ENCODE measurements at places on chromosomes 2 and 18. TPM values are rescaled to one million over a fixed set of nuclear protein-coding genes. Genes with fewer than 3 reads are reported as not detected.

SFXN5 gene
- 28.8 TPM for total RNA-seq

TRIM43 gene
- not detected for total RNA-seq

NYAP2 gene
- under 0.01 TPM for total RNA-seq

CDK15 gene
- 0.27 TPM for total RNA-seq

ELOA2 gene
- total RNA-seq = not detected

RAD51AP2 gene
- not detected for total RNA-seq

ADRA2B gene
- under 0.01 TPM for total RNA-seq

TEX51 gene
- not detected for total RNA-seq

- DNase-seq = no peak
Observed at GRCh38 chr18:54807303-54807702, 21.0 kb upstream of the RAB27B start.

DNA sequence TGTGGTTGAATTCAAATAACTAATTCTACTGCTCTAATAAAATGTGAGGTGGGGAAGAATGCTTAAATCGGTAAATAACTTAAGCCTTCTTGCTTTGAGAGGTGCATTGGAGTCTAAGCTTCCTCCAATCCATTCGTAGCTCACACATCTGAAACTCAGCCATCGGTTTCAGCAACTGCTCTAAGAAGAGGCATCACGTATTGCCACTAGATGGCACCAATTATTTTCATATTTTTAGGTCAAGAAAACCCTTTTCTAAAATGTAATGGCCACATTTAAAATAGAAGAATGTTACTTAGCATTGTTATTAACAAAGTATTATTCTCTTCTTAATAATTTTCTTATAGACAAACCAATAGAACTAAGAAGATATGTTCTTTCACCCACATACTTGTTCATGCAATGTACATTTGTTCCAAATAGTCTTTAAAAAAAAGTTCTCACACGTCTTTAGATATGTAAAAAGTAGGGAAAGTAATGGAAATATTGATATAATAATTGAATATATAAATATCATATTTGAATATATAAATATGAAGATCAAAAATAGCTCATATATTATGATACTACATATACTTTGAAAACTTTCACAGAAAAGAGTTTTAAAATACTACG lies 229.8 kb downstream of the CCDC178 start:
- peak; percentile 8 for DNase-seq

- DNase-seq = no peak
Observed at GRCh38 chr18:53101536-53102105, 761.6 kb downstream of the DCC start.

- no peak for DNase-seq
Observed at GRCh38 chr2:162967147-162967546, 128.6 kb upstream of the KCNH7 start.

DNA sequence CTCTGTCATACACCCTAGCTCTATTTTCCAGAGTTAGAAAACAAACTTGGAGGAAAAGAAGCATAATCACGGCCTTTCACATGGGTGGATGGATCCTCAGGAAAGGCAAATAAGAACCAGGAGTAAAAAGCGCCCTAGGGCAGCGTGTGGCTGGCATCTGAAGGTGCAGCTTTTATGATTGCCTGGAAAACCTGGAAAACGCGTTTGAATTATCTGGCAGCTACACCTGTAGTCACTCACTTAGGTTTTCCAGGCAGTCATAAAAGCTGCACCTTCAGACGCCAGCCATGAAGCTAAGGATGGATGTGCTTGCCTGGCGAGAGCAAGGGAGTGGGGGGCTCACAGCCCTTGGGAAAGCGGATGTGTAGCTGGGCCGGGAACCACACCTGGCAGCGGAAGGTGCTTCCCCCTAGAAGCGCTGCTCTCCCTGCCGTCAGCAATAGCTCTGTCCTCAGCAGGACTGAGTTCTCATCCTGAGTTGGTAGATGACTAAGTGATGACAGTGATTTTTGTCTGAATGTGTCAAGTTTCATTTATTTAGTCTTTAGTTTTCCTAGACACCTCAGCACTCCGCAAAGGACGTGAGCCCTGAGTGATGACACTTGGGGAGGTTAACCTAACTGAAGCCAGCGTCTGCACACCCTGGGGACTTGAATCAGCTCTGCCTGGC lies 82.0 kb downstream of the DCDC2C start:
- DNase-seq = no peak

DNA sequence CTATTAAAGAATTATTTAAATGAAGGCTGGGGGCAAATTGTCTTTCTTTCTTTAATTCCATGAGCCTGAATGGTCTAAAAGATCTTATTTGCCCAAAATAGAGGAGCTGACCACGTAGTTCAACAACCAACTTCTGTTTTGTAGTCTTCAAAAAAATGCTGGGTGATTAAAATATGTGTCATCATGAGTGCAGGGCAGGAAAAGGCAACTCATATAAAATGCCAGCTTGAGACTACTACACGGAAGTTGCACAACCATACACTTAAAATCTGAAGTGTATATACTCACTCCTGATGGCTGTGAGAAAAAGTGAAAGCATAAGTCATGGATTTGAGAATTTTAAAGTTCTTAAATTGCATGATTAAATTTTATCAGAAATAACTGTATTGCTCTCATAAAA lies 210.9 kb downstream of the DYM start:
- DNase-seq = peak; percentile 79

- DNase-seq = no peak
Observed at GRCh38 chr2:37833423-37833822, 91.7 kb upstream of the RMDN2 start.

DNA sequence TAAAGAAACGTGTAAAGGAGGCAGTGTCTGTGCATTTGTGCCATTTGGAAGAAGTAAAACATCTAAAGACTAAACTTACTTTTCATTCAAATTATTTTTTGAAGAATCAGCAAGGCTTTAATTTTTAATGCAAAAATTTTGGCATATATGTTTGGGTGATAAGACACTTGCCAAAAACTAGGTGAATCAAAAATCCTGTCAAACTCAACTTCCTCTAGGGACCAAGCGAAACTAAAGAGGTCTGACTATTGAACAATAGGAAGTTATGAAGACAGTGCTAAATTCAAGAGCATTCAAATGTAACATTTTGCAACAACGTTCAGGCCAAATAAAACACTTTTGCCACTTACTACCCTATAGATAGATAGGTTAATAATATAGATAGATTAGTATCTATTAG lies 306.1 kb downstream of the NOL4 start:
- DNase-seq = no peak

- DNase-seq = no peak
Observed at GRCh38 chr2:143259368-143259958, 130.2 kb downstream of the ARHGAP15 start.

DNA sequence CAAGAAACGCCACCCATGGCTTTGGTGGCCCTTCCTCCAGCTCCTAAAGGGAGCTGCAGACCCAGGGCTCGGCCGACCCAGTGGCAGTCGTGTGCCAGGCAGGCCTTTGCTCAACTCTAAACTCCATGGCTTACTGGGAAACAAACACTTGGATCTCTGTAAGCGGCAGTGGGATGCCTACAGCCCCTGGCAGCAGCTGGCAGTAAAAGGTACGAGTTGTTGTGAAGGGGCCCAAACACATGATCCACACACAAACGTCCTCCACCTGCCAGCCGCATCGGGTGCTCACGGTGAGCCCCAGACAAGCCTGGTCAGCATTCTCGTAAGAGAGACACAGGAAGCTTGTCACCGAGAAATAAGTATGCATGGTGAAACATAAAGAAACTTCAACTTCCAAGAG lies 214.9 kb downstream of the MGAT5 start:
- DNase-seq = no peak

GRCh38 chr2:101041413-101041812 lies 39.3 kb downstream of the RPL31 start:
- no peak for DNase-seq

- DNase-seq = no peak
Observed at GRCh38 chr2:158644139-158644538, 151.0 kb upstream of the DAPL1 start.

DNA sequence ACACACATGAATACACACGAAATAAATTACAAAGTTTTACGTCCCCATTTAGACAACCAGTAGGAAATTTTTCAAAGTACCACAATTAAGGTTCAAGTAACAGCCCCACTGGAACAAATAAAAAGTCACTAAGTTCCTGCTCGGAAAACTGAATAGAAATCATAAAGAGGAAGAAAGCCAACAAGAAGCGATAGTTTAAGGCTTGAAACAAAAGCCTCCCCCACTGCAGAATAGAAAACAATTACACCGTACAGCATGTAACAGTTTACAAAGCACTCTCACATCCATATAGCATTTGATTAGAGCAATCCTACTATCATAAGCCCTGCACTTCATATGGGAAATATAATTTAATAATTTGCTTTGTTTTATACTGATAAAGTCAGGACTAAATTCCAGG lies 15.5 kb downstream of the KLF7 start:
- DNase-seq = no peak

GRCh38 chr18:58216071-58216481 lies 172.1 kb downstream of the NEDD4L start:
- DNase-seq = no peak

GRCh38 chr2:25339211-25339674 lies 2.5 kb downstream of the DNMT3A start:
- DNase-seq = no peak

GRCh38 chr2:74542978-74543377 lies 10.8 kb downstream of the LOXL3 start:
- no peak for DNase-seq

DNA sequence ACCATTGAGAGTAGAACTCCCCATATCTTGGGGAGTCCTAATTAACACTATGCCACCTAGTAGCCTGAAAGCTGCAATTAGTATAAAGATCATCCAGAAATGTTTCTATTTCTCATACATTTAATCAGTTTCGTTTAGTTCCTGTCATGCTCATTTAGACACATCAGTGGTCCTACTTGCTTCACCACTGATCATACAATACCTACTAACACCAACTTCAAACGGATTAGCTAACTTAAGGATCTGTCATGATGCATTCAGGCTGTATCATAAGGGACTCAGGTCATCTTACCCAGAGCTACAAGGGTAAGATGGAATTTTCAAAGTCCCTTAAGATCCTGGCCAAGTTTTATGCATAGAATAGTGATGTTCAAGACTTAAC lies 6.8 kb downstream of the SRSF7 start:
- no peak for DNase-seq

GRCh38 chr2:85649201-85650190 lies 18.5 kb downstream of the SFTPB start:
- no peak for DNase-seq

- peak; percentile 10 for DNase-seq
Observed at GRCh38 chr2:162210385-162210784, 32.9 kb downstream of the FAP start.

- DNase-seq = peak; percentile 18
Observed at GRCh38 chr18:11851806-11852337, 659 bp downstream of the CHMP1B start.

GRCh38 chr2:44582363-44583008 lies 220.7 kb downstream of the CAMKMT start:
- DNase-seq = no peak

DNA sequence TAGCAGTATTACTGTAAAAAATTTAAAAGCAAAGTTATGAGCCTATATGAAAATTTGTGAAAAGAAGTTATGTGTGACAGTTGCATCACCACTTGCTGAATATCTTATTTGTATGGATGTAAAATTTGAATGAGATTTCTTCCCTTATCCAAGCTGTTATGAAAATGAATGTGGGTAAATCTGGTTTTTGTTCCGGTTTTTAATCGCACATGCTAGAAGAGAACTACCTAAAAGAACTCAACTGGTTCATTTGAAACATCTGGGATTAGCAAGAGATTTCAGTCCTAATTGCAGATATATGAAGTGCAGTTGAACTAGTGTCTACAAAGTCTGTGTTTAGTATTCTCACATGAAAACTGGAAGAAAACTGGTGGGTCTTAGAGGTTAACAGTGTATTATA lies 467.1 kb upstream of the SPHKAP start:
- DNase-seq = no peak

GRCh38 chr18:23825978-23826405 lies 136.7 kb downstream of the LAMA3 start:
- DNase-seq = peak; percentile 51

DNA sequence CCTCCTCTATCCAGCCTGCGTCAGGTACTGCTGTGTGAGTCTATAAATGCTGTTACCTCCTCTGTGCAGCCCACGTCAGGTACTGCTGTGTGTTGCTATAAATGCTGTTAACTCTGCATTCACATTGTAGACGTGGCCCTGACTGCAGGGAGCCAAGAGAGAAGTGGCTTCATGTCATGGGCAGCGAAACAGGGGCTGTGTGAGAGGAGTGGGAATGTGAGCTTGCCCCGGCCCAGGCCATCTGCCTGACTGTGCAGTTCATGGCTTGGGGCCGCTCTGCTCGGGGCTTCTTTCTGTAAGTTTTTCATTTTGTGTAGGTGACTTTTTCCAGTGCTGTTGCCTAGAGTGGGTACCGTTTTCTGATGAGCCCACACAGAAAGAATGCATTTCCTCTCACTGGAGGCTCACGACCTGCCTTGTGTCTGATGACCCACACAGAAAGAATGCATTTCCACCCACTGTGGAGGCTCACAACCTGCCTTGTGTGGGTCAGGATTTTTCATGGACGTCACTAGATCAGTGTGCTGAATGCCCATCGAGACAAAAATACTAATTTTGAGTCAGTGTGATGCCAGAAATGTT lies 104.5 kb downstream of the SNTG2 start:
- DNase-seq = no peak

DNA sequence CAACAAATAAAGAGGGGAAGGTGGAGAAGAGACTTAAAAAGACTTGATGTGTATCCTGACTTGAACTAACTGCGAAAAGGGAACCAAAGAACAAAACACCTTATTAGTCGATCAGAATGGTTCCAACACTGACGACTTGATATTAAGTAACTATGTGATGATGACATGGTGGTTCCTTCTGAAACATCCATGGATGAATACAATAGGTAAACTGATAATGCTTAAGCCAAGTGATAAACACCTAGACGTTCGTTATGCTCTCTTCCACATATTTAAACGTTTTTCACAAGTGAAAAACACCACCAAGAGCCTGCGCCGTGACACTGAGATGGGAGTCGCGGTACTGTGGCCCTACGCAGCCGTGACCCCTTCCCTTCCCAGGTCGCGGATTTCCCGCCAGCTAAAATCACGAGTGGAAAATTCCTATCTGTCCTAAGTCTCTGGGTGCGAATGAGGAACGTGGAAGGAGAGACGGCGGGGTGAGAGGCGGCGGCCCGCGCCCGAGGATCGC lies 797 bp downstream of the TTC32 start:
- DNase-seq = peak; percentile 45

DNA sequence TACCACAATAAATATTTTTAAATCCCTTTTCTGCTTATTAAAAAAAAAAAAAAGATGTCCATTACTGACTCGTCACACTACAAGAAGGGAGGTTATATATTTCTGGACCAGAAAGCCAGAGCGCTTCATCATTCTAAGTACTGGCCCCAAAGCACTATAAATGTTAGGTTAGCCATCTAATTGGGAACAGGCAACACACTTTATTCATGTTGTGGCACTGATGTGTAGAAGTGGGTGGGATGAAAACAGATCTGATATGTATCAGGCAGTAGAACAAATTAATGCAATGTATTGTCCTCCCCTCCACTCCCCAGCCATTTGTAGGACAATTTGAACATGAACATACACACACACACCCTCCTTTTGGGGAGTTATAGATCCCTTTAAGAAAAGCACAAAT lies 24.4 kb downstream of the LANCL1 start:
- no peak for DNase-seq

GRCh38 chr2:238274152-238274865 lies 14.1 kb downstream of the PER2 start:
- DNase-seq = no peak

Measured in hematopoietic multipotent progenitor cell (in vitro differentiated cells).